ENCODE measurements at places on chromosomes 4 and X.
A peak's percentile ranks its signal among the peaks of the same experiment; 100 is the strongest.

DNA sequence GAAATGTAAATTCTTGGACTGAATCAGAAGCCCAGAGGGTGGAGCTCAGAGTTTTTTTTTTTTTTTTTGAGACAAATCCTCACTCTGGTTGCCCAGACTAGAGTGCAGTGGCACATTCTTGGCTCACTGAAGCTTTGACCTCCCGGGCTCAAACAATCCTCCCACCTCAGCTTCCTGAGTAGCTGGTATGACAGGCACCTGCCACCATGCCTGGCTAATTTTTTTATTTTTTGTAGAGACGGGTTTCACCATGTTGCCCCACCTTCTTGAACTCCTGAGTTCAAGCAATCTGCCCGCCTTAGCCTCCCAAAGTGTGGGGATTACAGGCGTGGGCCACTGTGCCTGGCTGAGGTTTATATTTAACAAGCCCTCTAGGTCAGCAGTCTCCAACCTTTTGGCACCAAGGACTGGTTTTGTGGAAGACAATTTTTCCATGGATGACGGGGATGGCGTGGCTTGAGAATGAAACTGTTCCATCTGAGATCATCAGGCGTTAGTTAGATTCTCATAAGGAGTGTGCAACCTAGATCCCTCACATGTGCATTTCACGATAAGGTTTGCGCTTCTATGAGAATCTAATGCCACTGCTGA lies 76.7 kb downstream of the FHIP1A start:
- DNase-seq: no peak

GRCh38 chr4:72604324-72604723 lies 35.3 kb upstream of the ADAMTS3 start:
- DNase-seq: no peak

- no peak for DNase-seq
These were observed 625.5 kb downstream of the TLL1 start for GRCh38 chr4:166498546-166498945.

- DNase-seq: no peak
These were observed 73.6 kb downstream of the EGF start for GRCh38 chr4:109985993-109986974.

DNA sequence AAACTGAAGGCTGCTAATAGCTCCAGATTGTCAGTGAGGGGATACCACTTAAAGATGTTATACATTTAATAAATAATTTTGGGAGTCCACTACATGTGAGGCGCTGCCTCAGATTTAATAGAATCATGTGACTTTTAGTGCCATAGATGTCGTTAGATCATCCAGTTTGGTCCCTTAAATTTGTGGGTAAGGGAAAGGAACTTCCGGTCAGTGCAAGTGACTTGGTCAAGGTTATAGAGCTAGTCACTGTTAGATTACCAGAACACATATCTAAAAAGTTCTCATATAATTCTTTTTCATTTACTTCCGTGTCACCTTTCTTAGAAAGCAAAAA lies 529 bp upstream of the UBA6 start:
- no peak for DNase-seq

GRCh38 chrX:123475068-123475724 lies 257.7 kb downstream of the THOC2 start:
- DNase-seq: no peak

GRCh38 chrX:63930140-63930539 lies 145.1 kb upstream of the ARHGEF9 start:
- DNase-seq: no peak

GRCh38 chrX:109270580-109271484 lies 211.1 kb downstream of the GUCY2F start:
- no peak for DNase-seq

DNA sequence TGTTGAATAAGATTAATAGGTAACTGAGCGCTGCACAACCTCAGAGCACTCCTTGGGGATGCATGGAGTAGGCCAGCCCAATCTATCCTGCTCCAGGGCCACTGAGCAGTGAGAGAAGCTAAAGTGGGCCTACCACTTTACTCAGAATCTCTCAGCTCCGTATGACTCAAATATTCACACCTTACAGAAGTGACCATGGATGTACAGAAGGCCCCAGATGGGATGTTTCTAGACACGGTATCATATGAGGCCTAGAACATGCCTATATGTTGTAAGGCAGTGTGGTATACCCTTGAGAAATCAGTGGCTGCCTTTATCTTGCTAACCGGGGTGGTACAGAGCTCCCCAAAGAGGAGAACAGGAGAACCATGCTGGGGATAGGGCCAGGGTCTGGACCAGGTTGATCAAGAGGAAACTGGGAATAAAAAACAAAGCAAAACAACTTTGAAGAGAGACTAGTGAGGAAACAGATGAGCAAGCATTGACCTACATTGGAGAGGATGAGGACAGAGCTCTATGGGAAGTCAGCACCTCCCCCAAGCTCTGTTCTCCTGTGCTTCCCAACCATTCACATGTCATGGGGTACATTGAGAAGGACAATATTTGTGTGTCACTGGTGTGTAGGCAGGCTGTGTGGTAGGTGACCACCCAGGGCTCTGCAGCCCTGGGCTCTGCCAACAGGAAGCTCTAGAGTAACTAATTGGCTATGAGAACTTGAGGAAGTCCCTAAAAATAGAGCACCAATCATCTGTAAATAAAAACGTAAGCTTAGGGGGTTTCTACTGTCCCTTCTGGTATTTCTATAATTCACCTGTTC lies 31.4 kb downstream of the HOPX start:
- no peak for DNase-seq

GRCh38 chr4:178523038-178523437 lies 1080.8 kb upstream of the AGA start:
- DNase-seq: no peak

- no peak for DNase-seq
These were observed 156.1 kb downstream of the FRAS1 start for GRCh38 chr4:78213218-78213617.

DNA sequence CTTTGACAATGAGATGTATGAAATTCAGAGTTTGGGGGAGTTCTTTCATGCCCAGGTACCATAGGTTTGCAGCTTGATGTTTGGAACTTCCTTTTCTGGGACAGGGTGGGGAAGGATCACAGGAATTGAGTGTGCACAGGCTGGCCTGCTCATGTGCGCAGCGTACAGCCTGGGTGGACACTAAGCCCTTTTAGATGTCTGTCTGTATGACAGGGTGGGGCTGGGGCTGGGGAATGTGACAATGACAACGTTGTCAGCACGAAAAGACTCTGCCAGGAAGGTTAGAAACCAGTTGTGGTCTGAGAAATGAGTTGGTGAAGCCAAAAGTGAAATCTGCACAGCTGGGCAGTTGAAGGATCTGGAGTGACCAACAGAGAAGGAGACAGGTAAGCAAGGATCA lies 47.4 kb downstream of the WWC2 start:
- no peak for DNase-seq

GRCh38 chr4:113160548-113160947 lies 111.1 kb downstream of the ANK2 start:
- no peak for DNase-seq

DNA sequence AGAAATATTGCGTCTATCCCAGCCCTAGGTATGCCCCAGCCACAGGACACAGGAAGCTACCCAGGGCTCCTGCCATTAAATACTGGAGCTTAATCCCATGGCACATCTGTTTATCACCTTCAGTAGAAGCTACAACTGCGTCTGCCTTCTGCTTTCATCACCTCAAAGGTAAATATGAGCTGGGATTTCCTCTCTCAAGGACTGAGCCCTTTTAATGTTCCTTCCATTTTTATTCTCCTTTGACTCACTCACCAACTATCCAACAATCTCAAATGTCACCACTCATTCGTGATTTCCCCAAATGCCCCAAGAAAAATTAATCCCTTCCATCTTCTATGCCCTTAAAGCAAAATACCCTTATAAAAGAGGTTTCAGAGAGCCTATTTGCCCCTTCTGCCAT lies 1.8 kb upstream of the MID1 start:
- no peak for DNase-seq

- peak; percentile 31 for DNase-seq
These were observed 116.7 kb downstream of the KLHL8 start for GRCh38 chr4:87103691-87104187.

DNA sequence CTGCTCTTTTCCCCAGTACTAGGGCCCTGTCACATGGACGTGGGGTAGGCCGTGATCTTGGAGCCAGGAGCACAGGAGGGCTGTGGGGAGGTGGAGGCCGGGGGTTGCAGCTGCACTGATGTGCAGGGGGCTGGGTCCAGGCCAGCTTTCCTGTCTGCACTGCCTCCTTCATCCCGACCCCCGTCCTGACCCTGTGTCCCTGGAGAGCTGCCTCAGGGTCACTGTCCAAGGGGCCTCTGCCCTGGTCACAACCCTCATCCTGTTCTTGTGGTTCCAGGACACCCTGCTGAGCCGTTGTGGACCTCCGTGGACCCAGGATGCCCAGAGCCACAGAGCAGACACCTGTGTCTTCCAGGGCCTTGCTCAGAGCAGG lies 91.7 kb upstream of the ADRA2C start:
- no peak for DNase-seq

DNA sequence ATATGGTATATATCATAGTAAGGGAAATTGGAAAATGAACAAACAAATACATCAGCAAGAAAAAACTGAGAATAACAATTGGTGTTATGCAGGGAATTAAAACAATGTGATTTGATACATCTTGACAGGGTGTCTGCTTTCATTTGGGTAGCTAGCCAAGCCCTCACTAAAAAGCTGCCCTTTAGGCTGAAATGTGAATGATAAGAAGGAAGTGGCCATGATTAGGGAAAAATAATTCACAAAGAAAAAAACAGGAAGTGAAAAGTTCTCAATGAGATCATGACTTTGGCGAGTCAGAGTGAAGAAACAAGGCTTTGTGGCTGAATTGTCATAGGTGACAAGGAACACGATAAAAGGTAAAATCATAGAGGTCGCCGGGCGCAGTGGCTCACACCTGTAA lies 675.8 kb upstream of the SLIT2 start:
- DNase-seq: no peak

- peak; percentile 55 for DNase-seq
These were observed at the start of gene P2RY10 for GRCh38 chrX:78945186-78945912. P2RY10 (plus strand) TSS chrX:78945391; CDS start chrX:78960521, 15,130 bp downstream.

- DNase-seq: no peak
These were observed 1049.7 kb downstream of the FAT4 start for GRCh38 chr4:126364311-126364911.

- no peak for DNase-seq
These were observed 505 bp upstream of the PKD2 start for GRCh38 chr4:88006956-88007303.

- DNase-seq: no peak
These were observed 557.6 kb upstream of the DIPK2B start for GRCh38 chrX:45758319-45758718.

GRCh38 chr4:143782521-143782920 lies 82.0 kb upstream of the FREM3 start:
- no peak for DNase-seq

DNA sequence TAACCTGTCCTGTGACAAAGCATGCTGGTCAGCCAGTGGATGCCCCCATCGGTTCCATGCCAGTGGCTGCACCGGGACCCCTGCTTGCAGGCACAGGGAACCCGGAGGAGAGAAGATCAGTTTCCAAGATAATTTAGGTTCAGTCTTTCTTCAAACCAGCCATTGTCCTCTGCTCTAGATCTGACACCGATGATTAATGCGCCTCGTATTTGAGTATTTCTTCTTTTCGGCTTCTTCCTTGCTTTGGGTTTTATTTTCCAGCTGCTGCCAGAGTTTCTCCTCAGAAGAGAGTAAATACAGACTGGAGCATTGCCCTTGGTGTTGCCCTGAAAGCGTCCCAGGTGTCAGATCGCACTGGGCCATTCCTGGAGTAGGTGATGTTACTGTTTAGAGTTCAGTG lies 19.2 kb upstream of the BCOR start:
- no peak for DNase-seq

DNA sequence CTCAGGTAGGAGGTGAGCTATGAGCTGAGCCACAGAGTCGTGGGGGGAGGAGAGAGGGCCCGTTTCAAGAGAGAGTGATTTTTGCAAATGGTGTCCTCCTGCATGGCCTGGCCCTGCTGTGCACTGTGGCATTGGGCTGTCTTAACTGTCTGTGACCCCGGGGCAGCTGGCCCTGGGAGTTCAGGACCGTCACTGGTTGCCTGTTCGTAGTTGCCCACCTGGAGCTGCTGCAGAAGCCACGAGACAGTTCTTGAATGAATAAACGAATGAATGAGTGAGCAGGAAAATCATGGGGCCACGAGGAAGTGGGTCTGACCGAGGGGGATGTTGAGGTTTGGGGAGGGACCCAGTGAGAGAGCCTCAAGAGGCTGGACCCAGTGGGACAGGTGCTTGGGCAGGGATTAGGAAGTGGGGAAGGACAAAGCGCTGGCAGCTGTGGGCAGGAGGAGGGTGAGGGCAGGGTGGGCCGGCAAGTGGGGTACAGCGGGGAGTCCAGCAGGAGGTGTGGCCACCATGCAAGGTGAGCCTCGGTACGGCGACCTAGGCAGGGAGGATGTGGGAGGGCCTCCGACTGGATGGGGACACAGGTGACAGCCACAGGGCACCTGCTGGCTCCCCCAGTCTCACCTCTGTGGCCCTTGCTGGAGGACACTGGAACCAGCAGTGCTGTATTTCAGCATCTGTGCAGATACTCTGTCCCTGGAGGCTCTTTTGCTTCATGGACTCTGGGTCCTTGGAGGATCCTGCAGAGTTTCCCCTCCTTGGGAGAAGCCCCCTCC lies 10.2 kb downstream of the RGS12 start:
- peak; percentile 33 for DNase-seq

GRCh38 chr4:132956962-132957361 lies 192.1 kb upstream of the PCDH10 start:
- DNase-seq: no peak

DNA sequence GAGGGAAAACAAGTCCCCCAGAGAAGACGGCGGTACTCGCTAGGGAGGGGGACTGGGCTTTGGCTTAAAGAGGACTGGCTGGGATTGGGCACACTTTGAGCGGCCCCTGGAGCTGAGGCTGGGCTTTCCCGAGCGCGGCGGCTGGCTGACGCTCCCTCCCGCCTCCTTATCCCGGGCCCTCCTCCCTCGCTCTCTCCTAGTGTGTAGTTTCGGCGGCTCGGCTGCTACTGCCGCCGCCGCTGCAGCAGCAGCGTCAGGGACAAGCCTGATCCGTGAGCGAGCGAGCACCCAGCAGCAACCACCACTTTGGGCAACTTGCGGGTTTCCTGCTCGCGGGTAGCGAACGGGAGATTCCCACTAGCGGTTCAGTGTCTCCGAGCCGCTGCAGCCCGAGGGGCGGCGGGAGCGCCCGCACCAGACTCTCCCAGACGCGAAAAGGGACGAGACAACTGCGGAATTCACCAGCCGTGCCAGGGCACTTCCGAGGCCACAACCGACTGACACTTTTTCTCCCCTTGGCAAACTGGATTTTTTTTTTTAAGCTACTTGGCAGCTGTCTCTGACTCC lies 632 bp upstream of the PCDH7 start:
- DNase-seq: no peak

- DNase-seq: peak; percentile 18
These were observed 3.1 kb downstream of the ZNF827 start for GRCh38 chr4:145935253-145936141.

- DNase-seq: no peak
These were observed 354.5 kb upstream of the BOD1L1 start for GRCh38 chr4:13982010-13982409.

- DNase-seq: no peak
These were observed 197.7 kb upstream of the MAB21L2 start for GRCh38 chr4:150384249-150384648.

DNA sequence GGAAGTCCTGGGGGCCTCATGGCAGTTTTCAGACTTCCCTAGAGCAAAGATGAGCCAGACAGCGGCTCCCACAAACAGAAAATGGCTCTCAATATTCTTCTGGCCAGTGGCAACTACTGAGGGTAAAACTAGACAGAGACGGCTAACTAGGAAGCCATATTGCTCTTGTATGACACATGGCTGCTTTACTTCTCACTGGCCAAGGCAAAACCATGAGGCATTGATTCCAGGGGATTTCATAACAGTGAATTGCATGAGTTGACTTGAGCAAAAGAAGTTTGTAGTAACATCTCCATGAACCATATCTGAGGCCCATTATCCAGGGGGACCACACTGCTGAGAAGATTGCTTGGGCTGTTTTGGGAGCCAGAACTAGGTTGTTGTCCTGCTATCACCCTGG lies 13.7 kb upstream of the TLR8 start:
- no peak for DNase-seq

All from naive thymus-derived CD8-positive, alpha-beta T cell (primary cell).